Stimulated activated CD8-positive, alpha-beta memory T cell treated with anti-CD3 and anti-CD28 coated beads, Interleukin-12 subunit alpha, Interleukin-12 subunit beta, amount 100 ng/mL, for 1 hour (primary cell): ENCODE measurements at places on chromosomes 3 and 15.

GRCh38 chr15:31447931-31448634, 121.4 kb downstream of the KLF13 start:
- no peak for DNase-seq

- no peak for DNase-seq
Measured at GRCh38 chr3:57078635-57079473, 18.4 kb downstream of the SPATA12 start.

DNA sequence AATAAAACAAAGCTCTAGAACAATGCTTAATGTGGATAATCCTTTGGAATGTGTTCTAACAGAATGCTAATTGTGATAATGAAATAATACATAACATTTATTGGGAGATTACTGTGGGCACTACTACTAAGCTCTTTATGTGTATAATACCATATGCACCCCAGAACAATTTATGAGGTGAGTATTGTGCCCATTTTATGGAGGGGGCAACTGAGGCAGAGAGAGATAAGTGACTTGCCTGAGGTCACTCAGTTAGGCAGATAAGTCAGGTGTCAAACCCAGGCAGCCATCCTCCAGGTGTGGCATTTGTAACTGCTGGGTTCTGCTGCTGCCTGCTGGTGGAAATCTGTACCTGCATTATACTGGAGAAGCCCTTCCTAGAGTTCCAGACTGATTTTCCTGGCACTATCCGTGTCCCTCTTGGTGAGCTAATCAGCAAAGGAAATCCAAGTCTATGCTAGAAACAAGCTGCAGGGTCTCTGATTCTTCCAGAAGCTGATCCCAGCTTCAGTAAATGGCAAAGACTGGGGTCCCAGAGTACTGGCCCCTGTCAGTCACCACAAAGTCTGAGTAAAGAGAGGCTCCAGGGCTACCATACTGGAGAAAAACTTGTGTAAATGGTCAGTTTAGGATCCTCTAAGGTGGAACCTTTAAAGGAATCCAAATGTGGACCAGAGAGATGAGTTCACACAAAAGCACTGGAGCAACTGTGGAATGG, 22.6 kb upstream of the RBP1 start:
- no peak for DNase-seq

DNA sequence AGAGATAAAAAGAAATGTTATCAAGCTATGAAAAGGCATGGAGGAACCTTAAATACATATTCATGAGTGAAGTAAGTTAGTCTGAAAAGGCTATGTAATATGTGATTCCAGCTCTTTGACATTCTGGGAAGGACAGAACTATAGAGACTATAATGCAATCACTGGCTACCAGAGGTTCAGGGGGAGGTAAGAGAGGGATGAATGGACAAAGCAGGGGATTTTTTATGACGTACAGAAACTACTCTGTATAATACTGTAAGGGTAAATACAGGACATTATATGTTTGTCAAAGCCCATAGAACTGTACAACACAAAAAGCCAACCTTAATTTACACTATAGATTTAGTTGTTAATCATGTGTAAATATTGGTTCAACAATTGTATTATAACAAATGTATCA, 46.1 kb downstream of the MCTP2 start:
- no peak for DNase-seq

GRCh38 chr15:101491734-101492640, 2.5 kb upstream of the PCSK6 start:
- DNase-seq: no peak

DNA sequence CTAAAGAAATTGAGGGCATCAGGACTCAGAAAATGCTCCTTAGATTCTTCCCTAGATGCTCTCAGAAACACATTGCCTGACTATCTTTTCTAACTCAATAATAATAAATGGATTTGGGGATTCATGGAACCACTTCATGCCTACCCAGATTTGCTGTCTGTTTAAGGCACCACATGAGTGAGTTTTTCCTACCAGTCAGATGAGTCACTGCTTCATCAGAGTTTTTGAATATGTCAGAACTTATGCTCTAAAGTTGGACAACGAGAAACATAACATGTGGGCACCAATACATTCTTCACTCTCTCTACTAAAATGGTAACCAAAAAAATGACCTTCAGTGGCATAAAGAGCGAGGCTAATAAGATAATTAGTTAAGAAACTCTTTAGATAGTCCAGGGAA, 1135.1 kb downstream of the TUSC7 start:
- DNase-seq: no peak

- peak; percentile 28 for DNase-seq
Measured at GRCh38 chr15:99421172-99421656, 144.6 kb upstream of the MEF2A start.

DNA sequence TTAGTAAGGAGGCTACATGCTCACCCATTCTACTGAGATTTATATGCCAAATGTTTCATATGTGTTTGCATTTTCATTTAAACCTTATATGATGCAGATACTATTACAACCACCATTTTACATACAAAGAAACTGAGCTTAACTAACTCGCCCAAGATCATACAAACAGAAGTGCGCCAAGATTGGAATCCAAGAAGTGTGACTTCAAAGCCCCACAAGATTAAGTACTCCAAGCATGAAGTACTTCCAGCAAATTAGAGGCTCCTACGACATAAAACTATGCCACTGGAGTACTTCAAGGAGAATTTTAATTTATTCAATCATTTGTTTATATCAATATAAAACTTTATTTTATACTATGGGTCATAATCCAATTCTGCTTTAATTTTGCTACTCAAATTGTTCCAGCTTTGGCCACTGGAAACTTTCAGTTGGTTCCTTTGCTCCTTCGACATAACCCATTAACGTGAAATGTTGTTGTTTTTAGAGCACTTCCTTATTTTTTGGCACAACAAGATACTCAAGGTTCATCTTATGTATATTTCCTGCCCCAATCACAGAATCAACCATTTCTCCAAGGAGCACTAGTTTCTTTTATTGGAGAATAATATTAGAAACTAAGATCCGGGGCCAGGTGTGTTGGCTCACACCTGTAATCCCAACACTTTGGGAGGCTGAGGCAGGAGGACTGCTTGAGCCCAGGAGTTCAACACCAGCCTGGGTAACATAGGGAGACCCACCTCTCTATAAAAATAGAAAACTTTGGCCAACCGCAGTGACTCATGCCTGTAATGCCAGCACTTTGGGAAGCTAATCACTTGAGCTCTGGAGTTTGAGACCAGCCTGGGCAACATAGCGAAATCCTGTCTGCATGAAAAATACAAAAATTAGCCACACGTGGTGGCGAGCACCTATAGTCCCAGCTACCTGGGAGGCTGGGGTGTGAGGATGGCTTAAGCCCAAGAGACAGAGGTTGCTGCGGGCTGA, 10.4 kb downstream of the INO80 start:
- DNase-seq: no peak

DNA sequence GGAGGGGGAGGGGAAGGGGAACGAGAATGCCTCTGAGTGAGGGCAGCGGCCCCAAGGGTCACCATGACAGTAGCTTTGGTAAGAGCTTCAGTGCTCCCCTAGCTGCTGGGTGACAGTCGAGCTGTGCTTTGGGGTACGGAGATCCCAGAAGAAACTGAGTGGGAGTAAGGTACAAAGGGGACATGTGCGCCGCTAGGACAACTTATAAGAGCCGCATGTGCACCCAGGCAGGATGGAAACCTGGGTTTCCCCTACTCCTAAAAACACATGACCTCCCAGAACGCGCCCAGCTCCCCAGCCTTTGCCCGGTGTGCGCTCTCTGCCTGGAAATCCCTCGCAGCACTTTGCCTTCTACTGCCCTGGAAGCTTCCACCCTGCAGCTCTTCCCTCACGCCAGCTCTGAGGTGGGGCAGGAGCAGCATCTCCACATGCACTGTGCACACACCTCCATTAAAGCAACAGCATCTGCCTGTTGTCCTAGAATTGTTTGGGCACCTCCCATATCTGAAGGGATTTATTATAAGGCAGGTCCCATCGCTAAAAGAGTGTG, 232.2 kb downstream of the ADAMTS17 start:
- no peak for DNase-seq

- no peak for DNase-seq
Measured at GRCh38 chr3:30443756-30444673, 162.4 kb upstream of the TGFBR2 start.

DNA sequence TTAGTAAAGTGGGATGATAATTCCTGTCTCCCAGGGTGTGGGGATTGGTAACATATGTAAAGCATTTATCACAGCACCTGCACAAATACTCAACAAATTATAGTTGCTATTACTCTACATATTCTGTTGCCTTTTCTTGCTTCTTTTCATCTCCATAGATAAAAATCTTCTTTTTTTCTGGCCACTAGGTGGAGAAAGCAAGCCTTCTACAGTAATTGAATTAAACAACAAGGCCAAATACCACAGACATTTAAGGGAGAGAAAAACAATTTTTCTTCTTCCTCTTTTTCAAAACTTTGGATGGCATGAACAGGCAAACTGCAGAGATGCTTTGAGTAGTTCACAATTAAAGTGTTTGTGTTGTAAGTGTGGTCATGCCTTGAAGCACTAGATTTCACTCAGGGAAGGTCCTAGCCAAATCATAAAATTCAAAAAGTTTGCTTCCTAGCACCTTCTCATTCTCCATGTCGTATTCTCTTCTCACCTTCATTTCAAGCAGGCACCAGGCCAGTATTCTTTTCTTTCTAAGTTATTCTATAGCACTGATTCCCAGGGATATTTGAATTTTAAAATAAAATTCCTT, 493.4 kb upstream of the TGFBR2 start:
- DNase-seq: no peak

- no peak for DNase-seq
Measured at GRCh38 chr15:90074023-90074422, 28.2 kb downstream of the IDH2 start.

DNA sequence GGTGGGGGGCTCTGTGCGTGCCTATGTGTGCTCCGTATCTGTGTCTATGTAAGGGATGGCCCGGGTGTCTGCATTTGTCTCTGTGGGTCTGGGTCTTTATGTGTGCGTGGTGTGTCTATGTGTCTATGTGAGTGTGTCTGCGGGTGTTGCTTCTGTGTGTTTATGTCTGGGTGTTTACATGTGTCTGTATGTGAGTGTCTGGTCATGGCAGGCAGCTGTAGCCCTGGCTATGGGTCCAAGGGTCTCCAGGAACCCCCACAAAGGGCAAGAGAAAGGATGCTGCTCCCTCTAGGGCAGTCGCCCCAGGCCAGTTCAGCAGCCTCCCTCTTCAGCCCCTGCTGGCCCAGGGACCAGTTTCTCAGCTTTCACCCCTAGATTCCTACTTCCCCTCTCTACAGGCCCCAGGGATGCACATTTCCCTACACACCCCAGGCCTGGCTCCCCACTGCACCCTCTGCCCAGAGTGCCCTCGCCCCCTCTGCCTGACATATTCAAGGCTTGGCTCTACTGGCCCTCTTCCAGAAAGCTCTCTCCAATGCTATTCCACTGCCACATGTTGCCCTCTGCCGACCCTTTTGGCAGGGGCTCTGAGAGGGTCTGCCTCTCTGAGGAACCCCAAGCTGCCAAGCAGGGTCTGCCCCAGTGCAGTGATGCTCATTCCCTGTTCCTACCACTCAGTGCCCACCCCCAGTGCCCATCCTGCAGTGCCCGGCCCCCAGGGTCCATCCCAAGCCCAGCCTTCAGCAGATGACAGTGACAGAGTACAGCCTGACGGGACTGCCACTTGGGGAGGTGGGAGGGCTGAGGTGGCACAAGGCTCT, 1.0 kb upstream of the MYL3 start:
- no peak for DNase-seq
